Ovary (tissue), 10 donors: ENCODE measurements at places on chromosomes 5 and 9. TPM values are rescaled to one million over a fixed set of nuclear protein-coding genes. Genes with fewer than 3 reads are reported as not detected.

IL4 gene
- not detected for total RNA-seq

FABP6 gene
- total RNA-seq, result 1.00 TPM

UCK1 gene
- total RNA-seq, result 19.8 TPM

SCGB3A2 gene
- total RNA-seq, result not detected

- H3K4me3 ChIP-seq, result no peak overlapping the region
- H3K27ac ChIP-seq, result no peak overlapping the region
- no peaks in the 10 kb centered on the region for H3K36me3 ChIP-seq
- H3K4me1 ChIP-seq, result peaks cover 13% of the 10 kb centered on the region
- DNase-seq, result no peak
These were observed 70.0 kb downstream of the RXRA start for GRCh38 chr9:134396258-134396742.

DNA sequence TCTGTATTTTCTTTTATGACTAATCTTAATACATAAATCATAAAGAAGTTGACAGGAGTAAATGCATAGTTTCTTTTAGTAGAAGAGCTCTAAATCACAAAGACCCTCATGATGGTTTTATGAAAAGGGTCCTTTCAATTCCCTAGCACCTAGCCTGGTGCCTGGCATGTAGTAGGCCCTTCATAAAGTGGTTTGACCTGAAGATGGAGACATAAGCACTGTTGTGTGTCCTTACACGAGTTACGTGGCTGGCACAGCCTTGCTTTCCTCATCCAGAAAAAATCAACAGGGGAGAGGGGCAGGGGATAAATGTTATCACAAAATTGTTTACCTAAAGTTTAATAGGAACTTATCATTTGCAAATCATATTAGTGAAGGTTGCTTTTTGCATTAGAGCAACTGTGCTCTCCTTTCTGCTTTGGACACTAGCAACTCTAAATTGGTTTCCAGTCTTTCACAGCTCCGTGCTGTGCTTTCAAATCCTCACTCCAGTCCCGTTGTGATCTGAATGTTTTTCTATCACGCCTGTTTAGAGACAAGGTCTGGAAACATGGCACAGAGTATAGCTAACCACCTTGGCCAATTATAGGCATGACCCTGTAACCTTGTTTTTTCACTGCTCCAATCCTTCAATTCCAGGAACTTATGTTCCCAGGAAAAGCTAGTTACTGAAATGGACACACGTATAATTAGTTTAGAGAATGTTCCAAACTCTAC lies 55.7 kb downstream of the ARL15 start:
- no peak overlapping the region for H3K4me3 ChIP-seq
- no peak for DNase-seq
- H3K27me3 ChIP-seq, result no peaks in the 10 kb centered on the region
- H3K4me1 ChIP-seq, result no peaks in the 10 kb centered on the region

- H3K27me3 ChIP-seq, result no peaks in the 10 kb centered on the region
- H3K27ac ChIP-seq, result peak overlapping the region; percentile 57
- H3K4me1 ChIP-seq, result peaks cover 5% of the 10 kb centered on the region
- H3K4me3 ChIP-seq, result peak overlapping the region; percentile 69
These were observed 791 bp downstream of the SLC2A8 start for GRCh38 chr9:127397646-127398274.

DNA sequence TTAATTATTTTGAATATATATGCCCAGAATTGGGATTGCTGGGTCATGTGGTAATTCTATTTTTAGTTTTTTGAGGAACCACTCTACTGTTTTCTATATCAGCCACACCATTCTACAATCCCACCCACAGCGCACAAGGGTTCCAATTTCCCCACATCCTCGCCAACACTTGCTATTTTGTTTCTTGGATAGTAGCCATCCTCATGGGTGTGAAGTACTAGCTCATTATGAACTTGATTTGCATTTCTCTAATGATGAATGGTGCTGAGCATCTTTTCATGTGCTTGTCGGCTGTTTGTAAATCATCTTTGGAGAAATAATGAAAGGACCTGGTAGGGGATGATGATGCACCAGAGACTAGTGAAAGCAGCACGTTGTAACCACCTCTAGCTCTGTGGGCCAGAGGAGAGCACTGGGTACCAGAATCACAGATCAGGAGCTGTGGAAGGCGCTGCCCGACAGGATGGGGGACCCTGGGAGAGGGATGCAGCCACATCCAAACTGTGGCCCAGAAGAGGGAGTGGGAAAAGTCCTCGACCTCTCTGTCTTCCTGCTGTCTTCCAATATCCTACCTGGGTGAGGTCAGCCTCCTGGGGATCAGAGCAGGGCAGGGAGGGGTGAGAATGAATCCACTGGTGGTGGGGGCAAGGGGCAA lies 155.4 kb downstream of the RGS3 start:
- H3K4me3 ChIP-seq, result no peak overlapping the region
- peaks cover 23% of the 10 kb centered on the region for H3K4me1 ChIP-seq
- no peaks in the 10 kb centered on the region for H3K27me3 ChIP-seq
- DNase-seq, result peak; percentile 24
- H3K36me3 ChIP-seq, result no peaks in the 10 kb centered on the region

- DNase-seq, result no peak
- no peaks in the 10 kb centered on the region for H3K27me3 ChIP-seq
- no peak overlapping the region for H3K4me3 ChIP-seq
- H3K27ac ChIP-seq, result no peak overlapping the region
- no peaks in the 10 kb centered on the region for H3K36me3 ChIP-seq
These were observed 111.6 kb downstream of the CTNND2 start for GRCh38 chr5:11792621-11793020.

- no peaks in the 10 kb centered on the region for H3K27me3 ChIP-seq
- H3K4me3 ChIP-seq, result no peak overlapping the region
- no peak overlapping the region for H3K27ac ChIP-seq
- H3K4me1 ChIP-seq, result peaks cover 2% of the 10 kb centered on the region
These were observed 144.4 kb downstream of the ARHGEF28 start for GRCh38 chr5:73770172-73771025.

DNA sequence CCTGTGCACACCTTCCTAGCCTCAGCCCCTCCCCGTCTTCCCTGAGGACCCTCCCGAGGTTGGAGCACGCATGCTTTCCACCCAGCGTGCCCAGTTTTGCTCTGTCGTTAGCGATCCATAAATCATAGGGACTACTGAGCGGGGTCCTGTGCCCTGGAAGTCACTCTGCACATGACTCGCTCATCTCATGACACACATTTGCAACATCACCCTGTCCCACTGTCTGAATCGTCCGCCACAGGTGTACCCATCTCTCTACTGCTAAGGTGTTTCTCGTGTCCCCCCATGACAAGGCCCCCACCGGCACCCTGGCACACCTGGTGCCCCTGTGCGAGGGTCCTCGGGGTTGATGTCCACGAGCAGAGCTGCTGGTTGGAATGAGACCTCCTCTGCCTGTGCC lies 69.0 kb upstream of the BARHL1 start:
- H3K36me3 ChIP-seq, result no peaks in the 10 kb centered on the region
- H3K4me1 ChIP-seq, result peaks cover 3% of the 10 kb centered on the region
- H3K4me3 ChIP-seq, result no peak overlapping the region
- no peaks in the 10 kb centered on the region for H3K27me3 ChIP-seq

GRCh38 chr9:35294066-35294465 lies 132.3 kb downstream of the UNC13B start:
- DNase-seq, result no peak
- no peaks in the 10 kb centered on the region for H3K36me3 ChIP-seq
- H3K4me3 ChIP-seq, result no peak overlapping the region
- H3K4me1 ChIP-seq, result no peaks in the 10 kb centered on the region
- no peak overlapping the region for H3K27ac ChIP-seq

DNA sequence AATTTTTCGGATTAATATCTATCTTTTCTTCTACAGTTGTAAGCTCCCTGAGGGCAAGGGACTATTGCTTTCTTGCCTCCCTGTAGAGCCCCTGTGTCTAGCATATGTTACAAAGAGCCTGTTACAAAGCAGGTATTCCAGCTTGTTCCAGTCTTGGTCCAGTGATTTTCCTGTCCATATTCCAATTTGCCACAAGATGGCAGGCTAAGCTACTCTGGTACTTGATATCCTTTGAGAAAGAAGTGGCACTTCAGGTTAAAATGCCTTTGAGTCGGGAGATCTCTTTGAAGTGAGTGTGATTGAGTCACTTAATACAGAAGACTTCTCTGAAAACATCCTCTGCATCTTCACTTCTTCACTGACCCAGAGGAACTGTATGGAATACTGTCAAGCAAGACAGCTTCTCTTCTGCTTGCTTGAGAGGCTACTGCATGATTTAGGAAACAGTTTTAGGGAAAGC lies 24.5 kb downstream of the CAVIN4 start:
- peaks cover 3% of the 10 kb centered on the region for H3K4me1 ChIP-seq
- H3K4me3 ChIP-seq, result no peak overlapping the region
- H3K36me3 ChIP-seq, result no peaks in the 10 kb centered on the region
- no peaks in the 10 kb centered on the region for H3K27me3 ChIP-seq
- no peak for DNase-seq
